Suppressor macrophage (primary cell): ENCODE measurements at places on chromosomes 2 and 18.
A peak's percentile ranks its signal among the peaks of the same experiment; 100 is the strongest.

GRCh38 chr2:60492548-60492947, 60.9 kb downstream of the BCL11A start:
- DNase-seq: no peak

DNA sequence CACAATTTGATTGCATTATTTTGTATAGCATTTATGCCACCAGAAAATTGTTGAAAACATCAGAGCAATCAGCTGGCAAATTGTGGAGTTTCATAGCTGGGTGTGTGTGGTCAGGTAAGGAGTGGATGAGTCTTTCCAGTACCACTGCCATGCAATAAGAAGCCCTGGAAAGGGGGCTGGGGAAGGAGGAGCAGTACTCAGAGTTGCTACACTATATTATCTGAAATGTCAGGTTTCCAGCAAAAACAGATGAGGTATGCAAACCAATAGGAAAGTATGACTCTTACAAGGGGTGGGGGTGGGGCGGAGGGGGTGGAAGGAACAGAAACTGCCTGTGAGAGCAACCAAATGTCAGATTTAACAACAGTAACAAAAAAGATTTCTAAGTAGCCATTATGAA, 112.2 kb downstream of the SOS1 start:
- peak; percentile 47 for DNase-seq

DNA sequence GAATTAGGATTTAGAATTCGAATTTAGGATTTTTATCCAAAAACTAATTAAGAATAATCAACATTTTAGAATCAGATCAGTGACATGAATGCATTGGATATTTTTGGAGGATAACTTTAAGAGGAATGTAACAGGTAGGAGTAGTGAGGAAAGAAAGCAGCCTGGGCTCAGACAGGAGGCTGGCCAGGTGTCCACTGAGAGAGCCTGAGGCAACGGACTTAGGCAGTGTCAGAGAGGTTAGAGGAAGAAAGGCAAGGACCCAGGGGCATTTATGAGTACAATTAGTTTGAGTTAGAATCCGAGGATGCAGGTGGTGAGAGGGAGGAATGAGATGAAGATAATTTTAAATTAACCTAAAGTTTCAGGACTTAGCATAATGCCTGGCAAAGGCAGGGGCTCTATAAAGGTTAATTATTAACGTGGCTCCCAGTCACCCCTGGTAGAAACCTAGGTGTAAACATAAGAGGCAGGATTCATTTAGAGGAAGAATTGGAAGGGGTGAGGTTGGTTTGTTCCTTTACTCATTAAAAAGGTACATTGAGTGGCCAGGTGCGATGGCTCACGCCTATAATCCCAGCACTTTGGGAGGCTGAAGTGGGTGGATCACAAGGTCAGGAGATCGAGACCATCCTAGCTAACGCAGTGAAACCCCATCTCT, 507.1 kb downstream of the TMEM182 start:
- no peak for DNase-seq

- DNase-seq: no peak
Observed at GRCh38 chr2:71861186-71862160, 286.2 kb downstream of the CYP26B1 start.

DNA sequence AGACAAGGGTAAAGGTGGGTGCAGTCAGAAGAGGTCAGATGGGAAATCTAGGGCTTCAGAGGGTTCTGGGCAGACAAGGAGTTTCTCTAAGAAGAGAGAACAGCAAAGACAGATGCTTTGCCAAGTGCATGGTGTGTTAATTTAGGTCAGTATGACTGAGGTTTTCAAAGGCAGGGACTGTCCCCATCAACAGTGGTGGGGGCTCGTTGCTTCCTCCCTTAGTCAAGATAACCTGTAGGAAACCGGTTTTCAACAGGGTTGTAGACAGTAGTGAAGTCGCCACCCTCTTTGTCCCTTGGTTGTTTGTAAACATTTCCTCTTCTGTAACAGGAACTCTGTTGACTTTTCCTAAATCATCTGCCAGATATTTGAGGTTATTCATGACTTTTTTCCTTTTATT, 11.6 kb downstream of the RAB12 start:
- DNase-seq: peak; percentile 10
